ENCODE measurements at places on chromosomes 1 and 21. TPM values are rescaled to one million over a fixed set of nuclear protein-coding genes. Genes with fewer than 3 reads are reported as not detected.

- H3K4me3 ChIP-seq: no peak overlapping the region
- no peak overlapping the region for H3K27ac ChIP-seq
- H3K27me3 ChIP-seq: no peaks in the 10 kb centered on the region
- no peaks in the 10 kb centered on the region for H3K36me3 ChIP-seq
These were observed 433.2 kb upstream of the DEPDC1 start for GRCh38 chr1:68930101-68930500.

DNA sequence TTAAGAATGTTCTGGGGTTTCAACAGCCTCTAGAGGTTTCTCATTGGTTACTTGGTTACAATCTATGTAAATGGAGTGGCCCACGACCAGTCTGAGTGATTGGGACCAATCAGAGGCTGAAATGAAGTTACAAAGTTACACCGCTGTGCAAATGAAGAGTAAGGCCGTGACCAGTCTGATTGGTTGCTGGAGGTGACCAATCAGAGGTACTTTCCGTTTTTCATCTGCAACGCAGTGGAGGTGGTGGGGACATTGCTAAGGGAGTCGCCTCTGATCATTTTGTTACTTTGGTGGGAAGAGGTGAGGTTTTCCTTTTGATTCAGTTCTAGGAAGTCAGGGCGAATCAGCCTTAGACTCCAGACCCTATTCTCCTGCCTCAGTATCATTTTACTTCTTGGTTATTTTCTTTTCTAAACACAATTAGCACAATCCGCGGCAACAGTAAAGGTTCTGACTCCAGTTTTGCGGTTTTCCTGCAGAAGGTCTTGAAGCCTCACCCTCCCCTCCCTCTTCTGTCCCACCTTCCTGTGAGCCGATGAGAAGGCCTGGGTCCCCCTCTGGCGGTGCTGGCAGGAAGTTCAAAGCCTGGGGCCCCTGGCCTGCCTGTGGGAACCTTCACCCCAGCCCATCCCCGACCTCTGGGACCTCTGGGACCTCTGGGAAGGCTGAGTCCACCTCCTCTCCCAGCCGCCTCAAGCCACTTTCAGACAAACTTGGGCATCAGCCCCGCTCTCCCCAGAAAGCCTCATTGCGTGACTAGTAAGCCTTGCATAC, 38.7 kb upstream of the TTC34 start:
- peak; percentile 11 for DNase-seq
- no peak overlapping the region for H3K27ac ChIP-seq
- no peaks in the 10 kb centered on the region for H3K36me3 ChIP-seq
- H3K4me1 ChIP-seq: no peaks in the 10 kb centered on the region
- H3K27me3 ChIP-seq: peaks cover 3% of the 10 kb centered on the region

The SYT14 gene
- total RNA-seq: not detected

GRCh38 chr1:151621351-151621750, 9.5 kb downstream of the SNX27 start:
- H3K4me3 ChIP-seq: peak overlapping the region; percentile 45
- no peaks in the 10 kb centered on the region for H3K27me3 ChIP-seq
- DNase-seq: no peak
- peaks cover 36% of the 10 kb centered on the region for H3K4me1 ChIP-seq
- peak overlapping the region; percentile 75 for H3K27ac ChIP-seq
- H3K36me3 ChIP-seq: no peaks in the 10 kb centered on the region

- H3K27me3 ChIP-seq: no peaks in the 10 kb centered on the region
- H3K27ac ChIP-seq: no peak overlapping the region
- H3K4me1 ChIP-seq: no peaks in the 10 kb centered on the region
- no peak overlapping the region for H3K4me3 ChIP-seq
These were observed 21.4 kb upstream of the FASLG start for GRCh38 chr1:172637522-172637921.

The GNAT2 gene
- not detected for total RNA-seq

The EYA3 gene
- 15.3 TPM for total RNA-seq

DNA sequence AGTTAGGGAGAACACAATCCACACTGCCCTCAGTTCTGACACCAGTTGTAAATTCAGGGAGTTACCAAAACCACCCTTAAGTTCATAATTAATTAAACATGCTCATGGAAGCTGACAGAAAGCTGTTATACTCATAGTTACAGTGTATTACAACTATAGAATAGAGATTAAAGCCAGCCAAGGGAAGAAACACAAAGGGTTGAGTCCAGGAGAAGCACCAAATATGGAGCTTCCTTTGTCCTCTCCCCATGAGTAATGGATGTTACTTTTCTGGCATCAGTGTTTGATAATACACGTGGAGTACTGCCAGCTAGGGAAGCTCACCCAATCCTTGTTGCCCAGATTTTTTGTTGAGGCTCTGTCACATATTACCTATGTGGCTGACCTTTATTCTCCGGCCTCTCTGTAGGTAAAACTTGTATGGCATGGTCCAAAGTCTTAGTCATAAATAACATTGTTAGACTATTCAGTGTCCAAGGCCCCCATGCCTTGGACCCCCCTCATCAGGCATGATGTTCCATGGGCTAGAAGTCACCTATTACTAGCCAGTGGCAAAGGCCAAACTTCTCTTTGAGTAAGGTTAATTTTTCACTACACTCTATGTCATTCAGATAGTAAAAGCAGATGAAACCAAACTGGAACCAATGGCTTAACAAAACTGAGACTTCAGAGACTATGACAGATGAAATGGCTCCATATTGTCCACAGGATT, 175.7 kb downstream of the GPR52 start:
- H3K27me3 ChIP-seq: no peaks in the 10 kb centered on the region
- H3K36me3 ChIP-seq: no peaks in the 10 kb centered on the region
- H3K4me1 ChIP-seq: no peaks in the 10 kb centered on the region
- H3K4me3 ChIP-seq: no peak overlapping the region
- DNase-seq: no peak

DNA sequence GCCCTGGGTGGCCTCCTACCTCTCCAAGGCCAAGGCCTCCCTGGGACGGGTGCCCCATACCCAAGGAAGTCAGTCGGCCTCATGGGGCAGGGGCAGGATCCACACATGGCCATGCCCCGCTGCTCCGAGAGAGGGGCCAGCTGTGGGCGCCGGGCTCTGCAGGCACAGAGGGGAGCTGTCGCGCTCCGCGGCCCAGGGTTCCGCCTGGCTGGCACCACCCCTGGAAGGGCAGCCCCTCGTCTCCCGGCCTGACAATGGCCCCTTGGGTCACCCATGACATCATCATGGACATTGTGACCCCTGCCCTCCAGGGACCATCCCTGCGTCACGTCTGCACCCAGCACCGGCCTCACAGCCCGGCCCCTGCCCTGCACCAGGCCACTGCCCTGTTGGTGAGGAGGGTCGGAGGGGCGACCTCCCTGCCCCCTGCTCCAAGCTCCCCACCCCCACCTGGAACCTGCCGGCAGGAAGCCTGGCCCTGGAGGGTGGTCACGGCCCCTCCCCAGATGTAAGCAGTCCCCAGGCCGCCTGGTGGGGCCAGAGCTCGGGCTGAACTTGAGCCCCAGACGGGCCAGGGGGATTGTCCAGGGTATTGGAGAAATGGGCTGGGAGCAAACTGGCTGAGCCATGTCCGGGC, 5.8 kb downstream of the TTLL10 start:
- H3K27me3 ChIP-seq: peaks cover 63% of the 10 kb centered on the region
- DNase-seq: peak; percentile 12
- no peak overlapping the region for H3K27ac ChIP-seq
- H3K36me3 ChIP-seq: no peaks in the 10 kb centered on the region
- no peaks in the 10 kb centered on the region for H3K4me1 ChIP-seq

GRCh38 chr21:36700971-36701755, 2.2 kb downstream of the SIM2 start:
- no peak overlapping the region for H3K27ac ChIP-seq
- no peaks in the 10 kb centered on the region for H3K36me3 ChIP-seq
- peaks cover 50% of the 10 kb centered on the region for H3K4me1 ChIP-seq
- peak overlapping the region; percentile 72 for H3K4me3 ChIP-seq
- no peak for DNase-seq
- peaks cover 100% of the 10 kb centered on the region for H3K27me3 ChIP-seq

DNA sequence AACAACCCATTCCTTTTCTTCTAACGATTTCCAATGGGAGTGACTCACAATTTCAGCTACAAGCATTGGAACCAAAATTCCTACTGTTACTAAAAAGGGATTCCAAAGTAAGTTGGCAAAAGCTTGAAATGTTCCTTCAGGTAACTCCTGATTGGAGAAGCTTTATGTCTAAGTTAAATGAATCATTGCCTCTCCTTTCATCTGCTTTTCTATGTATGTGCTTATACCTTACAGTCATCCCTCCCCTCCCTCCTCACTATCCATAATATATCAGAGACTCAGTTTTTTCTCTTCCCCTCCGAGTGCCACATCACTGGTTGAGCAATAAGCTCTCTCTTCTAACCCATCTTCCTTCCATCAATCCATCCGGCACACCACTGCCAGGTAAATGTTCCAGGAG, 86.8 kb downstream of the TIAM1 start:
- no peaks in the 10 kb centered on the region for H3K27me3 ChIP-seq
- no peaks in the 10 kb centered on the region for H3K36me3 ChIP-seq
- H3K27ac ChIP-seq: no peak overlapping the region
- no peak overlapping the region for H3K4me3 ChIP-seq
- no peaks in the 10 kb centered on the region for H3K4me1 ChIP-seq
- DNase-seq: no peak

The ADORA1 gene
- 9.4 TPM for total RNA-seq

GRCh38 chr1:44945967-44946366, 40.4 kb downstream of the EIF2B3 start:
- H3K4me1 ChIP-seq: peaks cover 45% of the 10 kb centered on the region
- H3K36me3 ChIP-seq: peaks cover 4% of the 10 kb centered on the region
- peak overlapping the region; percentile 62 for H3K27ac ChIP-seq

The CD1E gene
- total RNA-seq: not detected

The PRDM16 gene
- 1.2 TPM for total RNA-seq

DNA sequence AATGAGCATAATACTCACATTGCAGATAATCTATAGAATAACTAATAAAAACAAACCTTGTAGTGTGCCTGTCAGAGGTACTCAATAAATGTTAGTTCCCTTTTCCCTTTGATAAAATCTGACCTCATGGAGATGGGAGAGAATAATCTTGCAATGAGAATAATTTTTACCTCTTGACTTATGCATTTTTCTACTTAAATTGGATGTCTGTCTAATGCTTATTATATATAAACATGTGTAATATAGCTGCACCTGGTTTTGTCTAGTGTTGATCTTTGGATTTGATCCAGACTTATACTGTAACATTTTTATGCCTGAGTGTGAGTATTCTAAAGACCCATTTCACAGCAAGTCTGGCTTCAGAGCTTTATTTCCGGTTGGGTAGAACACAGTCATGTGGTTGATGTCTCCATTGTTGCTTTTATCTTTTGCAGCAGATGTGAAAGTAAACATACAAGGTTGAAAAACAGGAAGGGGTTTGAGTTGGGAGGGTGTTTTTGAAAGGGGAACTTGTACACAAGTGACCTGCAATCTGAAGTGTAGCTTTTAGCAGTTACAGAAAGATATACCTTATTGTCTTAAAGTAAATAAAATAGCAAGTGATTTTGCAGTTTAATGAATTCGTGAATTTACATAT, 12.4 kb downstream of the EPB41 start:
- DNase-seq: no peak
- H3K27me3 ChIP-seq: no peaks in the 10 kb centered on the region
- peak overlapping the region; percentile 36 for H3K27ac ChIP-seq
- peak overlapping the region; percentile 5 for H3K4me3 ChIP-seq
- H3K4me1 ChIP-seq: peaks cover 29% of the 10 kb centered on the region
- no peaks in the 10 kb centered on the region for H3K36me3 ChIP-seq

GRCh38 chr1:61337981-61338848, 255.9 kb downstream of the NFIA start:
- no peaks in the 10 kb centered on the region for H3K36me3 ChIP-seq
- peak; percentile 84 for DNase-seq
- H3K4me3 ChIP-seq: peak overlapping the region; percentile 53

GRCh38 chr1:208108646-208109330, 135.4 kb downstream of the PLXNA2 start:
- no peaks in the 10 kb centered on the region for H3K27me3 ChIP-seq
- H3K4me3 ChIP-seq: no peak overlapping the region
- H3K4me1 ChIP-seq: peaks cover 32% of the 10 kb centered on the region
- no peak for DNase-seq
- peak overlapping the region; percentile 84 for H3K27ac ChIP-seq

DNA sequence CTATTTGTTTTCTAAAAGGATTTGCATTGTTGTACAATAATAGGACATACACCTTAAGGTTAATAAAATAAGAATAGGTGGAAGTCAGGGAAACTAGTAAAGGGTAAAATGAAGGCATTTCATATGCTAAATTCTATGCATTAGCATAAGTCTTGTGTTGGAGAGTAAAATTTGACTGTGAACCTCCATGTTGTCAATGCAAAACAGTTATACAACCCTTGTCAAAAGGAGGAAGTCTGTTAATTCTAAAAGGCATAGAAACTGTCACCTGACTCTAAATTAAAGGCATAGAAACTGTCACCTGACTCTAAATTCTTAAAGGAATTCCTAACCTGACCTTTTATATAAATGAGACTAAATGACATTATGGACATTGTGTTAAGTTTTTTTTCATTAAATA, 291.8 kb downstream of the OLFM3 start:
- DNase-seq: no peak
- no peak overlapping the region for H3K4me3 ChIP-seq
- no peaks in the 10 kb centered on the region for H3K36me3 ChIP-seq

- H3K36me3 ChIP-seq: no peaks in the 10 kb centered on the region
- no peaks in the 10 kb centered on the region for H3K27me3 ChIP-seq
- peak overlapping the region; percentile 15 for H3K4me3 ChIP-seq
- H3K4me1 ChIP-seq: peaks cover 50% of the 10 kb centered on the region
- peak overlapping the region; percentile 70 for H3K27ac ChIP-seq
These were observed 4.8 kb downstream of the DIPK1A start for GRCh38 chr1:92956254-92957029.

- no peak overlapping the region for H3K27ac ChIP-seq
- no peaks in the 10 kb centered on the region for H3K27me3 ChIP-seq
- no peaks in the 10 kb centered on the region for H3K36me3 ChIP-seq
- H3K4me1 ChIP-seq: no peaks in the 10 kb centered on the region
These were observed 20.5 kb upstream of the ALG14 start for GRCh38 chr1:95093296-95093695.

GRCh38 chr1:51592711-51593110, 24.2 kb upstream of the OSBPL9 start:
- no peaks in the 10 kb centered on the region for H3K27me3 ChIP-seq
- no peak overlapping the region for H3K4me3 ChIP-seq
- H3K36me3 ChIP-seq: no peaks in the 10 kb centered on the region
- H3K4me1 ChIP-seq: no peaks in the 10 kb centered on the region
- no peak for DNase-seq
- no peak overlapping the region for H3K27ac ChIP-seq

GRCh38 chr1:156439036-156439776, 61.4 kb downstream of the MEF2D start:
- no peak for DNase-seq
- H3K4me3 ChIP-seq: no peak overlapping the region
- H3K27ac ChIP-seq: no peak overlapping the region
- H3K4me1 ChIP-seq: no peaks in the 10 kb centered on the region
- H3K27me3 ChIP-seq: peaks cover 7% of the 10 kb centered on the region

DNA sequence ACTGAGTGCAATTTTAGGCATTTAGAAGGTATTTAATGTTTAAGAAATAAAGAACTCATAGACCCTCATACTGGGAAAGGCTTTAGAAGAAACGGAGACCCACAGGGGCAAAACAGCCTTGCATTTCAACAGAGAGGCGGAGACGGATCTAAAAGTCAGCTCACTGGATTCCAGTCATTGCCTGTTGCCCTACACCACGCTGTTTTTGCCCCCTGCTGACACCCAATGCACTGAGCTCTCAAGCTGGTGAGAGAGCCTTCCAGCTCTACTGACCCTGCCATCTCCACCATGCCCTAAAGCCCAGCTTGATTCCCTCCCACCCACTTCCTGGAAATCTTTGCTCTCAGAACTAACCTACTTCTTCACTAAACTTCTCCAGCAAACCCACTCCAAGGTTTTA, 7.2 kb upstream of the TRAF3IP3 start:
- no peak overlapping the region for H3K4me3 ChIP-seq
- H3K27me3 ChIP-seq: no peaks in the 10 kb centered on the region
- no peak for DNase-seq
- H3K36me3 ChIP-seq: no peaks in the 10 kb centered on the region
- H3K4me1 ChIP-seq: no peaks in the 10 kb centered on the region
- H3K27ac ChIP-seq: no peak overlapping the region
